Endothelial cell of umbilical vein (primary cell): ENCODE measurements at places on chromosomes 7 and 10. TPM values are rescaled to one million over a fixed set of nuclear protein-coding genes. Genes with fewer than 3 reads are reported as not detected.

The OR2A42 gene
- not detected in 2 replicates for total RNA-seq

DNA sequence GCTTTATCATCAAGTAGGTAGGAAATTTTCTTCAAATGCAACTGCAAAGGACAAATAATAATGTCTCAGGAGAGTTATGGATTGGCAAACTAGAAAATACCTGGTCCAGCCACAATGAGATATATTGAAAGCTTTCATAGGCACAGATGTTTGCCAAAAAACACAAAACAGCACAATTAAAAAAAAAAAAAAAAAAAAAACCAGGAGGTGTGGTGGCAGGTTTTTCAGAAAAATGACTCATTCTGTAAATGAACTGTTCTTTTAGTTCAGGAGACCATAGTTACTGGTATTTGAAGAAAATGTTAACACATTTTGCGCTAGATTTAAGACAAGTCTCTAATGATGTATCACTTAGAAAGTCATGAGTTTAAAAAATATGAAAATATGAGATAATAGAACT is 55.0 kb upstream of the JCAD start:
- DNase-seq, result peak; percentile 16

- no peak for DNase-seq
These were observed 72.9 kb upstream of the TNS3 start for GRCh38 chr7:47654672-47655298.

GRCh38 chr7:129238546-129238945 is 13.7 kb downstream of the AHCYL2 start:
- no peak for DNase-seq

GRCh38 chr10:60367431-60367830 is 22.2 kb downstream of the ANK3 start:
- no peak for DNase-seq

GRCh38 chr10:61280303-61280702 is 172.9 kb downstream of the TMEM26 start:
- peak; percentile 6 for DNase-seq

The STEAP1 gene
- total RNA-seq, result 39.1 and 42.7 TPM in 2 replicates

DNA sequence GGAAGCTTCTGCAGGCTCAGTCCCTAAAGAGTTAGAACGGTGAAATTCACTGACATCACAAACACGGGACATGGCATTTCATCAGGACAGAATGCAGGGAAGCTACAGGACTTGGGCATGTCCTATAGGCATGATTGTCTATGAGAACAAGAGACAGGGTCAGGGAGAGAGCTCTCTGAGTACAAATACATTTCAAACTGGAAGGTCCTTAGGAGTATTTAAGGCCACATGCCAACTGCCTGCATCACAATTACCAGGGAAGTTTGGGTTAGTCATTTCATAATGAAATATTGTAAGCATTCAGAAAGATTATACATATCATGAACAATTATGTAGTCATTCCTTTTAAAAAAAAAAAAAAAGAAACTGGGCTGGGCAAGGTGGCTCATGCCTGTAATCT is 71.3 kb downstream of the CREB3L2 start:
- peak; percentile 63 for DNase-seq
